ENCODE measurements at places on chromosomes 4 and X.

GRCh38 chr4:10013722-10014121, 7.6 kb downstream of the SLC2A9 start:
- DNase-seq = no peak

DNA sequence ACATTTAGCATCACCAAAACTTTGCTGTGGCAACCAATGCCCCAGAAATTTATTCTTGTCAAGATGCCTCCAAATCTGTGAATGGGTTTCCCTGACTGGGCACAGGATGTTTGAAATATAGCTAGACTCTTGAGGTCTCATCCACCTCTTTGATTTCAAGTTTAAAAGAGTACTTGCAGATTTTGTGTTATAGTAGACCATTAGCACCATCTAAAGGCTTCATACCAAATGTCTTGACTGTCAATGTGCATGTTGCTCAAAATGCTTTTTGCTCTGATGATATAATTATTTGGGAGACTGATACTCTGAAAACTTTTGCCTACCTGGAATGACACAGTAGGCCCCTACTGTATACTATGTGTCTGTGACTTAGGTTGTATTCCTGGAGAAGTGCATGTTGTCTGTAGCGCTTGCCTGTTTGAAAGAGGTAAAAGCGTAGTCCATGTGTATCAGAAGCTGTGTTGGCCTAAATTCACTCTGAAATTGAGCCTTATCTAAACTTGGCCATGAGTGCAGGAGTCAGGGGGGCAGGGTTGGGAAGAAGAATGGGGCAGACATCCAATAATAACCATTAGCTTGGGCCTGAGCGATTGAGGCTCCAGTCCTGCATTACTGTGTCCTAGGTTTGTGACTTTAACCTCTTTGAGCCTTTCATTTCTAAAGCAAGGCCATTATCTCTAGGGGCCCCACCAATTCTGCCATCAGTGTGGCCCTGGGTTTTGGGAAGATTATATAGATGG, 33.8 kb downstream of the NDP start:
- DNase-seq = peak; percentile 35

DNA sequence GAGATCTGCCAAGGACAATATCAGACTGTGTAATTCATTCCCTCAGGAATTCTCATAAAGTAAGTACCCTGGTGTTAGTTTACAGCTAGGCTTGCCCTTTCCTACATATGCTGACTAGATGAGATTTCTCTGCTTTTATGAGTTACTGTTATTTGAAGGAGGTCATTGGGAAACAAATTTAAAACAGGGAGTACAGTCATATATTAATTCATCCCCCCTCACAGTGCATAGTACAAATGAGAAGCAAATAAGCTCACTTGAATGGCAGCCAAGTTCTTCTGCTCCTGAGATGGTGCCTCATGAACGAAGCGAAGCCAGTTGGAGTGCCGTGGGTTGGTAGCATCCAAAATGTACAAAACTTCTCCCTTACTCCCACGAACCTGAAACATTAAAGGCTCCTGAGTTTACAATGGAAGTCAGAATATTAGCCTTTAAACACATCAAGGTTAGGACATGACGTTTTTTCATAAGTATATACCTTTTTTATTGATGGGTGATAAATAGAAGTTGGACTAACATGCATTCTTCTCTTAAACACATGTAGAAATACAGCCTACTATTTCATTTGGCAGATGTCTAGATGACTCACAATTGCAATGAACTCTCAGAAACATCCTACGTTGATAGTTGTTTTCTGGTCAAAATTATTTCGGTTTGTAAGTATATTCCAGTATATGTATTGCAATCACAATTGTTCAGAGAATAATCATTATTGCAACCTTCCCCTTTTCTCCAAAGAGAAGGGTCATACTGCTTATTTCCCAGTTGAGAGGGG, 69.2 kb downstream of the PRDM5 start:
- DNase-seq = peak; percentile 80

GRCh38 chr4:4260185-4260751, 12.2 kb upstream of the TMEM128 start:
- DNase-seq = peak; percentile 74

DNA sequence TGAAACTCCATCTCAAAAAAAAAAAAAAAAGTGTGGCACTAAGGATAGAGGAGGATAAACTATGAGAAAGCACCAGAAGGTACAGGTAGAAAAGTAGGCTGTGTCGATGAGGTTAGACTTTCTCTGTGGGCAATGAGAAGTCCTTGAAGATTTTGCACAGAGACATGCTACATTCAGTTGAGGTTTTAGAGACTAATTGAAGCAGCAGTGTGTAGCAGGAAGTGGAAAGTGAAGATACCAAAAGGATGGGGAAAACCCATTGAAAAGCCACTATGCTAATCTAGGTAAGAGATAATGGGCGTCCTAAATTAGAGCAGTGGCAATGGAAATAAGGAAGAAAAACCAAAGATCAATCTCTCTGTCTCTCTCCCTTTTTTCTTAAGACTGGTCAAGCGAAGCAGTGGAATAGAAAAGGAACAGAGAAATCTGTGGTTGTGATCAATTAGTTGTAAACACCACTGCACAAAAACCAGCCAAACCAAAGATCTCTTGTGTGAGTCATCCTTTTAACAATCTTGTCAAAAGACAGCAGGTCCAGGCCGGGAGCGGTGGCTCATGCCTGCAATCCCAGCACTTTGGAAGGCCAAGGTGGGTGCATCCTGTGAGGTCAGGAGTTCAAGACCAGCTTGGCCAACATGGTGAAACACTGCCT, 3.5 kb downstream of the SPINK2 start:
- no peak for DNase-seq

GRCh38 chr4:52369649-52370048, 289.5 kb downstream of the USP46 start:
- DNase-seq = no peak

DNA sequence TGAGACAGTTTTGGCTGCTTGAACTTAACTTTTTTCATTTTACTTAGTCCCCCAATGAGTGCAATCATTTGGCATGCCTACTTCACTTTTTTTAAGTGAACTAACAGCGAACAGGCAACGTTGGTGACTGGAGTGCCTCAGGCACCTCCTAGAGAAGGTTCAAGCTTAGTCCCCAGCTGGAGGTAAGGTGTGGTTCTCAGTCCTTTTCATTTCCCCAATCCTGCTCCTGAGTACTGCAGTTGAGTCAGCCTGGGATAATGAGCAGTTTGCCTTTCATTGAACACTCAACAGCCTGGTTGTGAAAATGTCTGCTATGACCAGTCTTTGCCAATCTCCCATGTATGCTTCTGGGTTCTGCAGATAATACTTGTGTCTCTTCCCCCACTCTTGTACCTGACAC, 109.5 kb downstream of the CDKL5 start:
- no peak for DNase-seq

- DNase-seq = peak; percentile 90
Observed at GRCh38 chr4:112889619-112890527, 159.6 kb upstream of the ANK2 start.

GRCh38 chr4:177391953-177392352, 50.3 kb downstream of the AGA start:
- DNase-seq = no peak

GRCh38 chrX:96685210-96686099, 813 bp downstream of the DIAPH2 start:
- peak; percentile 55 for DNase-seq

DNA sequence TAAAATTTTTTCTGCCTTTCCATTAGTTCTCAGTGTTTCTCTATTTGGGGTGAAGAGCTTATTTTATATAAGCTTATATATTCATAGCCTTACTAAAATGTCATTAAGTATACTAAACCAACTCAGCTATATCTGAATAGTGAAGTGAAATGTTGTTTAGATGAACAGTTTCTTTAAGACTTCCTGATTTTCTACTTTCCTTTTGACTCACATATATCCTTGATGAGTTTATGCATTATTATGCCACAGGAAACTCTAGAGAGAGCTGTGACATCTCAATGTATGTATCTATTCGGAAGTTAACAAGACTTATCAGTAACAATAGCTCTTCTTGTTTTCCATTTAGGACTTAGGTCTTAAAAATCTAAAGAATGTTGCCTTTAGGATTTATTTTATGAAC, 1491.8 kb upstream of the IGFBP7 start:
- DNase-seq = no peak

DNA sequence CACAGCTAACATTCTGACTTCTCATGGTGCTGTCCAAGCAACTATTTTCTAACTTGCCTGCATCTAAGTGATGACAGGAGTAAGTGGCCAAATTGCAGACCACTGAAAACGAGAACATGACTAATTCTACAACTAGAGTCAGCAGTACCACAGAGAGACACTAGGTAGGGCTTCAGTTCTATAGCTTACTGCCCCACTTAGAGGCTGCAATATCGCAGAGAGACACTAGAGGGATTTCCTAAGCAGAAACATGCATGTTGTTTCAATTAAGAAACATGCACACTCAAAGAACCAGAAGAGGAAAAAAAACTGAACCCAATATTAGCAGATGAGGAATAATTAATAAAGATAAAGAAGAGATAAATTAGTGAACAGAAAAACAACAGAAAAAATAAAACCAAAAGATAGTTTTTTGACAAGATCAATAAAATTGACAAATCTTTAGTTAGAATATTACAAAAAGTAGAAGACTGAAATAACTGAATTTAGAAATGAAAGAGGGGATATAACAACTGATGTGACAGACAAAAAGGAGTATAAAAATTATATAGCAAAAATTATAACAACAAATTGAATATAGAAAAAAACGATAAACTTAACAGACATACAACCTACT, 100.8 kb downstream of the SPIN4 start:
- peak; percentile 87 for DNase-seq

DNA sequence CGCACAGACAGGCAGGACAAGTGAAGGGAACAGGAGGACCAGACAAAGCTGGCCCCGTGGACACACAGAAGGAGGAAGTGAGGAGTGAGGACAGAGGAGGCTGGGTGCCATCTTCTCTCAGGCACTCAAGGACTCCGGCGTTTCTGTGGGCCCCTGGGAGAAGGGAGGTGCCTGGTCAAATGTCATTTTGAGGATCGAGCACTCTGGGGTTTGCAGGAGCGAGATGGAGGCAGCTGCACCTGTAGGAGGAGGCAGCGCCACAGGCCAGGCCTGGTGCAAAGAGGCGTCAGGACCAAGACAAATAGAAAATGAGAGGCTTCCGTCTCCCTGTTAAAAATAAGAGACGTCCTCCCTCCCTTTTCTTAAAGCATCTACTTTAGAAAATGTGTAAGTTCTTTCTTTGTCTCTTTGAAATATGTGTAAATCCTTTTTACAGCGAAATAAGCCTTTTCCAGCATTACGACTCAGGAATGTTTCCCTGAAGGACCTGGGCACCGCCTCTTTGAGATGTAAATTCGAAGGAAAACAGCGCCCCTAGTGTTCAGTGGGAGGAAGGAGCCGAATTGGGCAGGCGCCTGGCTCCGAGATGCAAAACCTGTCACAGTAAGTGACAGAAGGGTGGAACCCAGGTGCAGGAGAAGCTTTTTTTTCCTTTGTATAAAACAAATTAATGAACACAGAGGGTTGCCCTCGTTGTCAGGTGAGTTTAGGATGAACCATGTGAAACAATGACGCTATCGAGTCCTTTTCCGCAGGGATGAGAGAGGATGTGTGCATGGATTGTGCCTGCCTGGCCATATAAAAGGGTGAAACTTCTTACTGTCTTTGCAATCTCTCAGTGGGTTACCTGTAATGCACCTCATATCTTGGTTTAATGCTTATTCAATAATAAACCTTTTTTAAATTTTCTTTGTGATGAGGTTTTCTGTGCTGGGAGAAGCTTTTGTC, 1.4 kb upstream of the C4orf50 start:
- DNase-seq = peak; percentile 38

DNA sequence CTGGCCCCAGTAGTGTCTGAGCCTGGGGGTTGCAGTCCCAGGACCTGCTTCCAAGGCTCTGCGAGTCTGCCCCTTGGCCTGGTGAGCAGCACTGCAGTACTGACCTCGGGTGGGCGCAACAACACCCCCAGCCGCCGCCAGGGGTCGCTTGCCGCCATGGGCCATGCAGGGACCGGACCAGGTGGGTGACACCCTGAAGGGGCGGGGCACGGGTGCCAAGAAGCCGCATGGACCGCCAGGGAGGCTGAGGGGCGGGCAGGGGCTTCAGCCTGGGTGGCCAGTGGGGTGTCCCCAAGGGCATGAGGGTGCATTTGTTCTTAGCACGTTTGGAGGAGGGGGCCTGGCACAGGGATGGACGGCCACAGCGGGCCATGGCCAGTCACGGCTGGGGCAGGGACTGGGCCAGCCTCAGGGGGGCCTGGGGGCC, 25.0 kb downstream of the TACC3 start:
- peak; percentile 59 for DNase-seq

GRCh38 chr4:8916351-8916885, 44.8 kb upstream of the HMX1 start:
- no peak for DNase-seq

- peak; percentile 4 for DNase-seq
Observed at GRCh38 chrX:152220606-152221005, 82.2 kb upstream of the MAGEA10 start.

DNA sequence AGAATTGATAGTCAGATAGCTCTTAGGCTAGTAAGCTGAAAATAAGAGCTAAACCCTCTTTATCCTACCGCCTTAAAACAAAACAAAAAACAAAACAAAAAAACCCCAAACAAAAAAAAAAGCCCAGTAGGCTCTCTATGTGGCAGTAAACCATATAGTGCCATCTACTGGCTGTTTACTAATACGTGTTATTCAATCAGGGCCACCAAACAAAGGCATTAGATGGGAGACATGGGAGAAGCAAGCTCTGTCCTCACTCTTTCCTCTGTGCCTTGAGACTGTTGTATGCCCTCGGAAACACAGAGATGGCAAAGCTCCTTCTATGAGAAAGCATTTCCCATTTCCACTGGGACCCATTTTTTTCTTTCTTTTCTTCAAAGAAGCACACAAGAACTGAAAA, 148.8 kb upstream of the MID1 start:
- peak; percentile 41 for DNase-seq

DNA sequence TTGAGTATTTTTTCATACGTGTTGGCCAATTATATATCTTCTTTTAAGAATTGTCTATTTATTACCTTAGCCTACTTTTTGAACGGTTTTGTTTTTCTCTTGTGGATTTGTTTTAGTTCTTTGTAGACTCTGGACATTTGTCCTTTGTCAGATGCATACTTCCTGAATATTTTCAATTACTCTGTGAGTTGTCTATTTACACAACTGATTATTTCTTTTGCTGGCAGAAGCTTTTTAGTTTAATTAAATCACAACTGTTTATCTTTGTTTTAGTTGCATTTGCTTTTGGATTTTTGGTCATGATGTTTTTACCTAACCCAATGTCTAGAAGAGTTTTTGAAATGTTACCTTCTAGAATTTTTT, 19.6 kb downstream of the UGT2B7 start:
- DNase-seq = no peak

DNA sequence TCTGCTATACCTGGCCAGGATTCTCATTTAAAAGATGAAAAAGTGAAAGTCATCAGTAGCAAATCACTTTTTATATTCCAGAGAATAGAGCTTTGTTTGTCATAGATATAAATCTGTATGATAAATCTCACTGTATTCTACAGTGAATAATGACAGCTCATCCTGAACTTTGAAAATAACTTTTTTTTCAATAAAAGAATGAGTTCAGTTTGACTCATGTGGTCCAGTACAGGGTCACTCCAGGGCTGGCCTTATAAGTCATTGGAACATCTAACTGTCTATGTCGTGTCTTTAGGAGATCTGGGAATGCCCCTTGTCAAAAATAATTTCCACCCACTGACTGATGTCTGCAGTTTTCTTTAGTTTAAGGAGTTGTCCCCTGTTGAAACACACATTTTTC, 18.5 kb upstream of the CXCL8 start:
- DNase-seq = peak; percentile 31
